GM23338 (cell line): ENCODE measurements at places on chromosomes 3 and 15. TPM values are rescaled to one million over a fixed set of nuclear protein-coding genes. Genes with fewer than 3 reads are reported as not detected.

Gene ROPN1
- 0.27 TPM in 1 of 2 replicates, not detected in the other for total RNA-seq

Gene SLC38A3
- 0.28 and 3.0 TPM in 2 replicates for total RNA-seq

Gene IL12A
- 0.31 and 0.69 TPM in 2 replicates for total RNA-seq

Gene GRAMD2A
- total RNA-seq, result 2.8 and 3.3 TPM in 2 replicates

Gene REC114
- total RNA-seq, result not detected in 2 replicates

Gene ATP13A5
- not detected in 2 replicates for total RNA-seq

Gene PLA2G4D
- total RNA-seq, result 0.07 TPM in 1 of 2 replicates, not detected in the other

Gene SEMA3F
- 32.6 and 67.6 TPM in 2 replicates for total RNA-seq

Gene GOLGA6A
- total RNA-seq, result 2.1 and 7.5 TPM in 2 replicates

Gene APOD
- total RNA-seq, result not detected in 2 replicates

DNA sequence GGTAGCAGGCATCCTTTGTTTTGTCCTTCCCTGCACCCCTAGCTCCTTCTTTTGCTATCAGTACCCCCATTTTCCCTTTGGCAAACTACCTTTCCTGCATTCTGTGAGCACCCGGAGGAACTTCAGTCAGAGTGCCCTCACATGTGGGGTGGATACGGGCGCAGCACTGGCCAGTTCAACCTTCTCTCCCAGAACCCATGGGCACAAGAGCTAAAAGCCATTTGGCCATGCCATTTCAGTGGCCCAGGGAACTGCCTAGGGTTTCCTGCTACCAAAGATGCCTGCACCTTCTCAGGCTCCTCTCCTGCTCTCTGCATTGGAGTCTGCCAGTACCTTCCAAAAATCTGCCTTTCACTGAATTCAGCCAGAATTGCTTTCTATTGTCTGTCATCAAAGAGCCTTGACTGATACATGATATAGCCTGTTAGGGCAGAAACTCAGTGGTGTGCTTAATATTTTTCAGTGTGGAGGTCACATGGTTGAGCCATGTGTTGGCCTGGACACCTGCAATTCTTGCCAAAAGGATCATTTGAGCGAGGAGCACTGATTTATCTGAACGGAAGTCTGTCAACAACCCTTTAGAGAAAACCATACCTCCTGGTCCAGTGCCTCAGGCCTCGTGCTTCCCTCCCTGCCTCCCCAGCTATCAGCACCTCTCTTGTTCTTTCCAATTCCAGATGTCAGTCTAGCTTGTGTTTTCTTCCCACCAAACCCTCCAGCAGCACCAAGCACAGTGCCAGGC, 27.0 kb upstream of the HHATL start:
- no peaks in the 10 kb centered on the region for H3K27me3 ChIP-seq
- no peak overlapping the region for H3K27ac ChIP-seq
- H3K4me3 ChIP-seq, result no peak overlapping the region
- H3K4me1 ChIP-seq, result peaks cover 15% of the 10 kb centered on the region
- H3K36me3 ChIP-seq, result no peaks in the 10 kb centered on the region
- DNase-seq, result no peak

GRCh38 chr15:78307976-78308375, 8.6 kb upstream of the SKIC8 start:
- no peaks in the 10 kb centered on the region for H3K27me3 ChIP-seq
- DNase-seq, result no peak
- H3K36me3 ChIP-seq, result no peaks in the 10 kb centered on the region
- H3K27ac ChIP-seq, result no peak overlapping the region
- H3K4me3 ChIP-seq, result no peak overlapping the region

DNA sequence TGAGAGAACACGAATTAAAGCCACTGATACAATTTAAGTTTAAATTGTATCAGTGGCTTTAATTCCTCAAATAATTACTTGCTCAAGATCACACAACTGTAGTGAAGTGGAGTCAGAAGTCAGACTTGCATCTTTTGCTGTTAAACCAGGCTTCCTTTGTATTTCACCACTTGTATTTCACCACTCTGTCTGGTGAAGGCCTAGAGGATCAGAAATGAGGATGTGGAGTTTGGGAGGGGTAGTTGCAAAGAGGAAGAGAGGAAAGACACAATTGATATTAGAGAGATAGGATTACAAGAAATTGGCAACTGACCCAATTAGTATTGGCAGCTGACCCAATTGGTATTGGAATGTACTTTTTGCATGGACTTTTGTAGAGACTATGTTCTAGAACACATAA, 288.1 kb upstream of the GPR149 start:
- no peak overlapping the region for H3K27ac ChIP-seq
- no peak overlapping the region for H3K4me3 ChIP-seq
- no peaks in the 10 kb centered on the region for H3K4me1 ChIP-seq
- H3K27me3 ChIP-seq, result no peaks in the 10 kb centered on the region
- no peaks in the 10 kb centered on the region for H3K36me3 ChIP-seq
- no peak for DNase-seq

- no peak for DNase-seq
- H3K27ac ChIP-seq, result no peak overlapping the region
- no peaks in the 10 kb centered on the region for H3K36me3 ChIP-seq
- H3K4me1 ChIP-seq, result peaks cover 4% of the 10 kb centered on the region; the same call in 1 of the 2 replicates
- H3K27me3 ChIP-seq, result no peaks in the 10 kb centered on the region
Observed at GRCh38 chr3:159620873-159621272, 367.8 kb upstream of the IL12A start.

- no peak overlapping the region for H3K4me3 ChIP-seq
- no peak for DNase-seq
- H3K27me3 ChIP-seq, result no peaks in the 10 kb centered on the region
- H3K27ac ChIP-seq, result no peak overlapping the region
- no peaks in the 10 kb centered on the region for H3K4me1 ChIP-seq
- H3K36me3 ChIP-seq, result no peaks in the 10 kb centered on the region
Observed at GRCh38 chr3:58260261-58260731, 22.7 kb downstream of the ABHD6 start.

DNA sequence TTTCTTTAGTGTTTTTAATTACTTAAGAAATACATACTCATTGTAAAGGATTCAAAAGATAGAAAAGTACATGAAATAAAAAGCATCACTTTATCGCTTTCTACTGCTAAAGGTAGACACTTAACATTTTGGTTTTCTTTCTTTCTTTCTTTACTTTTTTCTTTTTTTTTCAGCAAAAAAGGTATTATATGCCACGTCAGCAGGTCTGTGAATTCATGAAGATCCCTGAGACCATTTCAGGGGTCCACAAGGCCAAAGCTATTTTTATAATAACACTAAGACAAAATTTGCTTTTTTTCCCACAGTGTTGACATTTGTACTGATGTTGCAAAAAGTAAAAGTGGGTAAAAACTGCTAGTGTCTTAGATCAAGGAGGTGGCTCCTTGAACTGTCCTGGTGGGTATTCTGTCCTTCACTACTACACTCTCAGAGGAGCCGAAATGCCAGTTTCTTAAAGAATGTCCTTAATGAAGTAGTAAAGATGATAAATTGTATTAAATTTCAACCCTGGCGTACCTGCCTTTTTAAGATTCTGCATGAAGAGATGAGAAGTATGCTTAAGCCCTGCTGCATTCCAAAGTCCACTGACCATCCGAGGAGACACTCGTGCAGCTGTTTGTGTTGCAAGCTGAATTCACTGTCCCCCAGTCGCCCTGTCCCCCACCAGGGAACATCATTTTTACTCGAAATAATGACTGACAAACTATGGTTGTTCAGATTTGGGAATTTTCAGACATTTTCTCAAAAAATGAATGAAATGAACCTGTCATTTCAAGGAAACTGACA, 106.7 kb upstream of the PIAS1 start:
- H3K4me3 ChIP-seq, result no peak overlapping the region
- DNase-seq, result no peak
- no peak overlapping the region for H3K27ac ChIP-seq
- peaks cover 10% of the 10 kb centered on the region for H3K4me1 ChIP-seq

GRCh38 chr3:136311968-136312367, 61.8 kb downstream of the PCCB start:
- H3K27me3 ChIP-seq, result no peaks in the 10 kb centered on the region
- DNase-seq, result no peak
- H3K36me3 ChIP-seq, result no peaks in the 10 kb centered on the region
- H3K4me3 ChIP-seq, result no peak overlapping the region
- no peak overlapping the region for H3K27ac ChIP-seq
- H3K4me1 ChIP-seq, result no peaks in the 10 kb centered on the region

- H3K27me3 ChIP-seq, result no peaks in the 10 kb centered on the region
- no peak overlapping the region for H3K4me3 ChIP-seq
- H3K36me3 ChIP-seq, result no peaks in the 10 kb centered on the region
- H3K4me1 ChIP-seq, result no peaks in the 10 kb centered on the region
- no peak for DNase-seq
- H3K27ac ChIP-seq, result no peak overlapping the region
Observed at GRCh38 chr3:81003817-81004216, 757.6 kb downstream of the GBE1 start.

DNA sequence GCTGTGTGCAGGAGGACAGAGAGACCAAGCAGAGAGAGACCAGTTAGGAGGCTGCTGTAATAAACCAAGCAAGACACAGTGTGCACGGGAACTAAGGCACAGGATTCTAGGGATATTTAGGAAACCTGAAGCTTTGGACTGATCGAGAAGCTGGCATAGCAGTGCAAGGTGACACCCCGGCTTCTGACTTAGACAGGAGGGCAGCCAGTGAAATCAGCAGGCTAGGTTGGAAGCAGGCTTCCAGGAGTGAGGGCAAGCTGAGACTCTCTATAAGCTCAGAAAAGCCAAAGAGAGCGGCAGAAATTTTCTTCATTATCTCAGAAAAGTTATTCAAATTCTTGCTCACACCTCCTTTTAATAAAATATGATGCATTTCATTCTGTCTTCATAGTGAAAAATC, 104.6 kb downstream of the LIPC start:
- no peak overlapping the region for H3K4me3 ChIP-seq
- no peak for DNase-seq
- no peak overlapping the region for H3K27ac ChIP-seq
- no peaks in the 10 kb centered on the region for H3K4me1 ChIP-seq

DNA sequence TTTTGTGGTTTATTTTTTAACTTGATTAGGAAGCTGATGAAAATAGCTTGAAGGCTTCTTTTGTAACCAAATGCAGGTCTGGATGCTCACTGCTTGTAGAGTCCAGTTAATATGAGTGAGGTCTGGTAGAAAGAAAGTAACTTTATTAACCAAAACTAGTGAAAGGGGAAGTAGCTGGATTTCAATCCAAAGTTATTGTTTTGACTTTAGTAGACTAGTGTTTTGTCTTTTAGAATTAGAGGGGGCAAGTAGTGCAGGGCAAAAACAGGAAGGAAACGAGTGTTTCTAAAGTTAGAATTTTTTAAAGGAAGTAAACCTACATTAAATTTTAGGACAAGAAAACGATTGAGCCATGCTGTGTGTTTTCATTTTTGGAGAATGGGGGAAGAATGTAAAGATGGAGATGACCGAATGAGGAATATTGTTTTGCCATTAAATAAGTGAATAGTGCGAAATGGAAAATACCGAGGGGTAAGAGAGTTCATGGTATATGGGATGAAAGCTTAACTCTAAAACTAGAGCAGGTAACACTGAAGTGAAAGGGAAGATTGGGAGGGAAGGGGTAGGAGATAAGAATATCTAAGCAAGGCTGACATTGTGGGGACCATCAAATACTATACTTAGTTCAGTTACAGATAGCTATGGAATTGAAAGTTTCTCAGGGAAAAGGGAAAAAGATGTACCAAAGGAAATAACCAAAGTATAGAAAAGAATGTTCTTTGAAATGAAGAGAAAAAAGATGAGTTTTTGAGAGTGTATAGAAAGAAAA, 40.0 kb downstream of the USP3 start:
- H3K36me3 ChIP-seq, result no peaks in the 10 kb centered on the region
- DNase-seq, result no peak
- peaks cover 12% of the 10 kb centered on the region for H3K4me1 ChIP-seq
- no peaks in the 10 kb centered on the region for H3K27me3 ChIP-seq

GRCh38 chr3:149198611-149199010, 23.0 kb downstream of the CP start:
- peak overlapping the region; percentile 100 for H3K27ac ChIP-seq
- H3K4me1 ChIP-seq, result peaks cover 25% of the 10 kb centered on the region
- peak; percentile 95 for DNase-seq
- H3K27me3 ChIP-seq, result no peaks in the 10 kb centered on the region
- peak overlapping the region; percentile 24; the same call in 1 of the 2 replicates for H3K4me3 ChIP-seq

DNA sequence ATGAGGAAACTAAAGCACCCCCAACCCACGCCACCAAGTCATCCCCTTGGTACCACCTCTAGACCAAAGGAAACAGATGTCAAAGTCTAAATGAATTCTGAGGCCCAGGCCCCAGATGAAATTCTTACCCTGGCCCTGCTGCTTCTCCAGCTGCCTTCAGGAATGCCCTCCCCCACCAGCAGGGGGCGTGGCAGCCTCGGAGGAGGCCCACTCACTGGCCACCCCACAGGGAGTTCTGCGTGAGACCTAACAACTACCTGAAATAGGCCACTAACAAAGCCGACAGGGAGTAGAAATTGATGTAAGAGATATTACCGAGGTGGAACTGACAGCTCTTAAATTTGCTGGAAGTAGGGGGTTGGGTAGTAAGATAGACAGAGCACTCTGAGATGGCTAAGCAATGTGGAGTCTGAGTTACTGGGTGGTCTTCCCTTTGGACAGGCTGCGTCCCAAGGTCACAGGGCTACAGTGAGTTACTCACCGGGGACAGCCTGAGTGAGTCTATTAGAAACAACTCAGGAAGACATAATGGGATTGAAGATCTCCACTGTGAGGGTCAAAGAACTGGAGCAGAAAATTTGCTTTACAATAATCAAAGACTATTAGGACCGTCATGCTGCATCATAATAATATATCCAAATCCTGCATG, 240.7 kb downstream of the SHOX2 start:
- H3K27ac ChIP-seq, result no peak overlapping the region
- peak; percentile 74 for DNase-seq

DNA sequence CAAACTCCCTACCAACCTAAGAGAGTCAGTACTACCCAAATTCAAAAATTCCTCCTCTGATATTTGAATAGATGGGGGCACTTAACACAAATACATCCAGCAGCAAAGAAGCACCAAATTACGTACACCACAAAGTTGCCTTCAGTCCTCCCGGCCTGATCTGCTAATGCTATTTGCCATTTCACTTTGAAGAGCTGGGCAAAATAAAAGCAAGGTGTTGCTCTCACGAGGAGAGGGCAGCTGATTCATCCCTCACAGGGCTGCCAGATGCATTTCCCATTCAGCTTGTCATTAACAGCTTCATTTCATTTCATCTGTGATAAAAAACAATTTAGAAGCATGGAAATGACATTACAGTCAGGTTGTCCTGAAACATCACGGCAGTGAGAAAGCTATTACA, 283.4 kb upstream of the VEPH1 start:
- no peak for DNase-seq
- H3K27ac ChIP-seq, result no peak overlapping the region
- no peaks in the 10 kb centered on the region for H3K36me3 ChIP-seq
- no peak overlapping the region for H3K4me3 ChIP-seq
- no peaks in the 10 kb centered on the region for H3K4me1 ChIP-seq

- H3K36me3 ChIP-seq, result no peaks in the 10 kb centered on the region
- no peak for DNase-seq
- no peak overlapping the region for H3K4me3 ChIP-seq
- no peaks in the 10 kb centered on the region for H3K4me1 ChIP-seq
Observed at GRCh38 chr3:26807272-26807671, 184.7 kb downstream of the LRRC3B start.

DNA sequence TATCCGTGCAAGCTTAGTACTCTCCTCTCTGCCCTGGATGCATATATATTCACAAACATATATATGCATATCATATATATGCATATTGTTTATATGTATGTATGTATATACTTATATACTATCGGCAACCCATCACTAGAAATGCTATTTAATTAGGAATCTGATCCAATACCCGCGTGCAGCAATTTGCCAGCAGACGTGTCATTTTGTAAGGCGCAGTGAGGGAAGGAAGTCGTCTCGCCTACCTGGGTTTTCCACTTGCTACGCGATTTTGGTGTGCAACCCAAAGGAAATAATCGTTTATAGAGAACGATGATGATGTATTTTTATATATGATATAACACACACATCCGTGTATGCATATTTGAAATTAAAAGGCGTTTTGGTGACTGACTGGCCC, 5.6 kb upstream of the FEZF2 start:
- H3K4me1 ChIP-seq, result peaks cover 59% of the 10 kb centered on the region
- H3K36me3 ChIP-seq, result no peaks in the 10 kb centered on the region
- peak; percentile 7 for DNase-seq
- H3K4me3 ChIP-seq, result peak overlapping the region; percentile 59
- peaks cover 98% of the 10 kb centered on the region for H3K27me3 ChIP-seq
- no peak overlapping the region for H3K27ac ChIP-seq
